ENCODE measurements at places on chromosomes 4 and X.

GRCh38 chr4:168097161-168097560 lies 4.8 kb downstream of the ANXA10 start:
- DNase-seq: no peak

GRCh38 chr4:138671606-138672084 lies 343.9 kb upstream of the NOCT start:
- DNase-seq: no peak

- DNase-seq: no peak
Observed at GRCh38 chrX:110327336-110327735, 9.5 kb upstream of the AMMECR1 start.

- DNase-seq: no peak
Observed at GRCh38 chr4:168857546-168858314, 152.3 kb downstream of the CBR4 start.

DNA sequence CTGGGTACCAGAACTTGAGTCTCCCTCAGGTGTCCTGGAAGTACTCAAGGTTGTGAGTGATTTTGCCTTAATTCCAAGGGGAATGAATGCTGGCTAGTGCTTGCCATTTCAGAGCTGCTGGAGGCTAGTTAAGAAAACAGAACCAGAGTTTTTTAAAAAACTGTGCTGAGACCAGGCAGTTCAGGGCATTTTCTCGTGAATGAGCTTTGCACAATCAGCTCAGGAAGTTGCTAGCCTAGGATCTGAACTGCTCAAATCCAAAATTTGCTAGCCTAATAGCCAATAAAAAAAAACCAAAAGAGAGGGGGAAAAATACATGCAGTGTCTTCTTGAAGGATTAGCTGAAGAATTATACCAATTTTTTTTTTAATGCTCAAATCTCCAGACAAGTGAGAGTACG lies 292.7 kb downstream of the FBXW7 start:
- DNase-seq: no peak

- DNase-seq: no peak
Observed at GRCh38 chr4:147985376-147985775, 253.5 kb downstream of the ARHGAP10 start.

GRCh38 chrX:136065044-136065671 lies 79.9 kb downstream of the SLC9A6 start:
- no peak for DNase-seq
